ENCODE measurements at places on chromosomes 6 and 20.

DNA sequence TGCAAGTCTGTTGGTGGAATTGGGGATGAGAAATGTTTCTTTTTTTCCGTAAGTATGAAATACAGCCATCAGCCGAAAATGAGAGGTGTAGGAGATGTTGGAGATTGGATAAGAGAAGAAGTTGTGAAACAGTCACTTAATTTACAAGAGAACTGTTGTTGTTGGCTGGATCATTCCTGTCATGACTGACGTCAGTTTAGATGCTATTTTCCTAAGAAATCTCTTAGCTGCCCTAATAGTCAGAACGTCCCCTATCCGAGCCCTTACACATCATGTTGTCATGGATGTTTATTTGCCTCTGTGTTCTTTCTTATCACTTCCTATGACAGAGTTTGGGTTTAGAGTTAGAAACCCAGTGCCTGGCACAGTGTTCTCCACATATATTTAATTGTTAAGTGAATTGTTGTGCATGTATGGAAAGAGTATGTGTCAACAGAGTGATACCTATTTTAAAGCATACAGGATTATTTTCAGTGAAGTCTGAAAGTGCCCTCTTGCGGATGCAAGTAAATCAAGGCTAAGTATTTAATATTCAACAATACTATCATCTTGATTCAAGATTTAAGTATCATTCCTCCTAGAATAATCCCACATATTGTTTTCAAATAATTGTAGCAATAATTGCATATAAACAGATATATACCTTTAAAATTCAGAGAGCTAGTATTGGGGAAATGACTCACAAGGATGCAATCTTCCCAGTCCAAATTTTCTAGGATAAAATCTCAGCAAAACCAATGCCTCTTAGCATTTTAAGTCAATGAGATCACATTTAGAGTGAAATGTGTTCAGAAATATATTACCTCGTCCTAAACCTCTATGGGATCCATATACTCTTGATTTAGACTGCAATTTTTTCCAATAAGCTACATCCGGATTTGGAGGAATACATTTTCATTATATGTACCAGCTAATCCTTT lies 309.9 kb upstream of the NOX3 start:
- no peak for DNase-seq

- no peak for DNase-seq
Observed at GRCh38 chr6:143339223-143339622, 111.3 kb downstream of the ADAT2 start.

- no peak for DNase-seq
Observed at GRCh38 chr20:29299811-29300578, 1957.5 kb upstream of the DEFB115 start.

GRCh38 chr6:85191656-85192055 lies 258.2 kb upstream of the NT5E start:
- no peak for DNase-seq
